ENCODE measurements at places on chromosomes 16 and 17.
A peak's percentile ranks its signal among the peaks of the same experiment; 100 is the strongest.

DNA sequence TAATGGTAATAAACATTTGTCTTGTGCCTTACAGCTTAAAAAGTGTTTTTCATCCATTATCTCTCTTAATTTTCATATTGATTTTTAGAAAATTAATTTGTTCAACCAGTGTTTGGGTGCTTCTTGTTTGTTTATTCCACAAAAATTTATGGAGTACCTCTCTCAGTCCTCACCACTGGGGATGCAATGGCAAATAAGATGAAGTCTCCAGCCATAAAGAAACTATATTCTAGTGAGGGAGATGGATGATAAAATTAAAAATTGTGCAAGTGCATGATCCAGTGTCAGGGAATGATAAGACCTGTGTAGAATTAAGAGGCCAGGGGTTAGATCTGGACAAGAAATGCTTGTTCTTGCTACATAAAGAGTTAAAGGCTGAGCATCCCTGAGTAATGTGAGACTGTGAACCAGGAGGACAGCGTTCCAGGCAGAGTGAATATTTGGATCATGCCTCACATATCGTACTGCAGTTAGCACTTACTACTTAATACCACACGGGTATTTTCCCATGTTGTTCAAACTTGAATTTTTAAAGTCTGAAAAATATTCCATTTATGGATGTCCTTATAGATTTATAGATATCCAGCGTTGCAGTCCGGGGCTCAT lies 535.7 kb upstream of the HSBP1 start:
- peak; percentile 66 for DNase-seq

DNA sequence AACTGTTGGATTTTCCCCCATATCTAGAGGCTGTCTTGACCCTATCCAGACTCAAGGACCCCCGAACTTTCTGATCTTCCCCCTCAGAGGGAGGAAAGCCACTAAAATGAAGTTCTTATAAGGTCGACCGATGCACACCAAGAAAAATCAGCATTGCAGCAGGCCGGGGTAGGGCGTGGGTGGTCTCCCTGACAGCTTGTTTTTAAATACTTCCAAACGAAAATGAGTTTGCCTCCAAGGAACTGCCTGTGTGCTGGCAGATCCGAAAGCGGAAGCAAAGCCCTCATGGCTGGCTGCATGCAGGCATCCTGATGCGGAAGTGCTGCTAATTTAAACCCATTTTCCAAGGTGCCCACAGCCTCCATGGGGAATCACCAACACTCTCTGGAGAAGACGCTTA lies 374.3 kb upstream of the XYLT1 start:
- no peak for DNase-seq

DNA sequence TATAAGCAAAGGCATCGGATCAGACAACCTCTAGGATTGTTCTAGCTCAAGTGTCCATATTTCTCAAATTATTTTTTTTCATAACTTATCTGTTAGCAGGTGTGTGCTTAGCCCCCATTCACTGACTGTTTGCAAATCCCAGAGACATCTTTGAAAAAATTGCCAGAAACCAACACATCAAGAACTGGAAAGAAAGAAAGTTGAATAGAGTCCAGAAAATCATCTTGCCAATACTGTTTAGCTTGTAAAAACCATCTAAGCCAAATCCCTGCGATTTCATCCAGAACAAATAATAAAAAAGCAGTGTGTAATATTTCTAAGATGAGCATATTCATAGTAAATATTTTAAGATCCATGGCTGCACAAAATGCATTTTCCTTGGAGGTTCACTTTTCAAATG lies 64.5 kb downstream of the WSCD1 start:
- no peak for DNase-seq

DNA sequence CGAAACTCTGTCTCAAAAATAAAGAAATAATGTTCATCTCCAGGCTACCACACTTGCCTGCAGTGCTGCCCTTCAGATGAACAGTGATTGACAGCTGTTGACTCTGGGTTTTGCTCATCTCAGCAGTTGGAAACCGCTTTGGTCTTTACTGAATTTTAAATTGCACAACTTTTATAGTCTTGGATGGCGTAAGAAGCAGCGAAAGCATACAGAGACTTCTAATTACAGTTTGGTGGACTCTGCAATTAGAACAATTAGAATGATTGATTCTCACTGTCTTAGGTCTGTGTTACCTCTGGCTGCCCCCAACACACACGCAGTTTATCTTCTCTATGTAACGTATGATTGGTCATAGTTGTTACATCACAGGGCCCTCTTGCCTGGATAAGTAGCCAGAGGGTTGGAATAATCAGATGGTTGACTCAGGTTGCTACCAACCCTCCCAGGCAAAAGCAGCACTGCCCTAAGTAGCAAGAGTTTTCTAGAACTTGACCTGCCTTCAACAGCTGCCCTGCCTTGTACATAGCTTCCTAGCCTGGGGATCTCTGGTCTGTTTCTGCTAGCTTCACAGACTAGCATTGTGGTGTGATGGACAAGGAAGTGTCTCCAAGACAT lies 1.9 kb upstream of the NAT9 start:
- no peak for DNase-seq

GRCh38 chr17:45740553-45741330 lies 43.4 kb upstream of the CRHR1 start:
- peak; percentile 2 for DNase-seq

DNA sequence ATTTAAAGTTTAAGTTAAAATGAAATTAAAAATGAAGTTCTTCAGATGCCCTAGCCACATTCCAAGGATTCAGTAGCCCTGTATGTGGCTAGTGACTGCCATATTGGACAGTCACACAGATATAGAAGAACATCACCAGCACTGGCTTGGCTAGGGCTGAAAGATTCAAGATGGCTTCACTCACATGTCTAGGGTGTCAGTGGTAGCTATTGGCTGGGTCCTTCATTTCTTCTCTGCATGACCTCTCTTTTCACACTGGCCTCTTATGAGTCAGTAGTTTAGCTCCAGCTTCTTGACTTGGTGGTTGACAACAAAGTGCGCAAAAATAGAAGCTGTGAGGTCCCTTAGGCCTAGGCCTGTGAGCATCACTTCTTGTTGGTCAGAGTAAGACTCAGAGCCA lies 1.7 kb upstream of the CDC27 start:
- DNase-seq, result no peak

- no peak for DNase-seq
These were observed 787 bp downstream of the LHX1 start for GRCh38 chr17:36937959-36938565.

- DNase-seq, result peak; percentile 44
These were observed 12.5 kb downstream of the SAMD14 start for GRCh38 chr17:50117202-50118051.

GRCh38 chr16:84519855-84520254 lies 15.4 kb upstream of the MEAK7 start:
- no peak for DNase-seq

GRCh38 chr17:31780483-31780882 lies 78.6 kb downstream of the COPRS start:
- DNase-seq, result peak; percentile 24

DNA sequence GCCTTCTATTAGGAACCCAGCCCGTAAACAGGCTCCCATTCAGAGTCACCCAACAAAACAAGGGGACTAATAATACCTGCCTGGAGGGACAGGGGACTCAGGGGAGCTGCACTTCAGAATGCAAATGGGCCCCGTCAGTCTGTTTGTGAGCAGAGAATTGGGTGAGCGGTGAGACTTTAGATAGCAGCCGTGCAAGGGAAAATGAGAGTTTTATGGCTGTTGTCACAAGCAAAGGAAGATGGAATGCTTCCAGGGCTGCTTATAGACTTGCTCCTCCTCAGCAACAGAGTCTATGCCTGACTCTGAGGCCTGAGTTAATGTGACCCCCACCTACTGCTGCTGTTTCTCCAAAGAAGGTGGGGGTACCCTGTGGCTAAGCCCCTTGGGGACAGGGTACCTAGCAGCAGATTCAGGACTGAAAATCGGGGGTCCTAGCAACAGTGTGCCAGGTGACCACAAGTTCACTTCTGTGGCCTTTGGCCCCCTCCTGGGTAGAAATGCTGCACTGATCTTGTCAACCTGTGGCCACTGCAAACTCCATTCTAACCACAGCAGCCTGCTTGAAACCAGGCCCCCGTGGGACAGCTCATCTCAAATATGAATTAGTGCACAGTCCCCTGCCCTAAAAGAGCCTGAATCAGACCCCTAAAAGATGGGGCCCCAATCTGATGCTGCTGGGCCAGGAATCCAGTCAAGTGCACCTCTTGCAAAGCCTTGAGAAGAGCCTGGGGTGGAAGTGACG lies 126.4 kb downstream of the C16orf78 start:
- DNase-seq, result no peak

DNA sequence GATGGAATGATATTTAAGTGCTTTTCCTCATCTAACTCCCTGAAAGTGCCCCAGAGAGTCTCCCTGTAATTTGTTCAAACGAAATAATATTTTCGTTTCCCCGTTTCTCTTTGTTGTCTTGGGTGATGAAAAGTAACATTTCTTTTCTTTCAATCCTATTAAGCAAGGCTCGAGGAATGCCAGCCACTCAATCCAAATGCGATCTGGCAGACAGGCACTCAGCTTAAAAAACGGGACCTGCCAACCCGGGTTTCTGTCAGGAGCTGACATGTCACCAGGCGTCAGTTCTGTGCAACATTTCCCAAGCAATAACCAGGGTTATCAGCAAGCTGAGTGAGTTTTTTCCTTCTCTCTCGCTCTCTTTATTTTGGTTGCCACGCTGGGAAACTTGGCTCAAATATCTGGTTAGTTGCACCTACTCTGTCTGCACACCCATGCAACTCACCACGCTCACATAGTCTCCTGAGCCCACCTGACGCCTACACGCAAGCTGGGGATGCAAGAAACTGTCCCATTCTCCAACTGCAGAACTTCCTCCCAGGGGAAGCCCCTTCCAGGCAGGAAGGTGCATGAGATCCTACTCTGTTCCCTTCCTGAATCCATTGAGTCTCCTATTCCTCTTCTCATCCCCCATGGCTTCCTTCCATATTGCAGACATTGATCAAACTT lies 208.2 kb downstream of the C16orf78 start:
- no peak for DNase-seq

DNA sequence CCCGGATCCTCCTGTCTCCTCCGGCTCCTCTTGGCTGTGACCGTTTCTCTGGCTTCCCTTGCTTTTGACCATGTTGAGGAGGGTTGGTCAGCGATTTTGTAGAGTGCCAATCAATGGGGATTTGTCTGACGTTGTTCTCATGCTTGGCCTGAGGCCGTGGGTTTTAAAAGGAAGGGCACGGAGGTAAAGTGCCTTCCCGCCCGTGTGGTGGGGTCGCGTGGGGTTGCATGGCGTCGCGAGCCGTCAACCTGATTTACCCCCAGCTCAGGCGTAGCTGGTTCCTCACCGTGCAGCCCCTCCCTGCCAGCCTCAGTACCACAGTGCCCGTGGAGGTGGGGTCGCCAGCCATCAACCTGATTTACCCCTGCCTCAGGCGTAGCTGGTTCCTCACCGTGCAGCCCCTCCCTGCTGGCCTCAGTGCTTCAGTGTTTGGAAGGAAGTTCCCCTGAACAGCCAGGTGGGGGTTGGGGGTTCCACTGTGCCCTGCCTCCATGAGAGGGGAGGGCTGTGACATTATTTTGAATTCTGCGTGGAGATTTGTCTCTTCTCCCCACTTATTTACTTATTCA lies 5.0 kb downstream of the TPSAB1 start:
- DNase-seq, result no peak

GRCh38 chr17:7549401-7550055 lies 670 bp downstream of the TNFSF12 start:
- DNase-seq, result no peak

DNA sequence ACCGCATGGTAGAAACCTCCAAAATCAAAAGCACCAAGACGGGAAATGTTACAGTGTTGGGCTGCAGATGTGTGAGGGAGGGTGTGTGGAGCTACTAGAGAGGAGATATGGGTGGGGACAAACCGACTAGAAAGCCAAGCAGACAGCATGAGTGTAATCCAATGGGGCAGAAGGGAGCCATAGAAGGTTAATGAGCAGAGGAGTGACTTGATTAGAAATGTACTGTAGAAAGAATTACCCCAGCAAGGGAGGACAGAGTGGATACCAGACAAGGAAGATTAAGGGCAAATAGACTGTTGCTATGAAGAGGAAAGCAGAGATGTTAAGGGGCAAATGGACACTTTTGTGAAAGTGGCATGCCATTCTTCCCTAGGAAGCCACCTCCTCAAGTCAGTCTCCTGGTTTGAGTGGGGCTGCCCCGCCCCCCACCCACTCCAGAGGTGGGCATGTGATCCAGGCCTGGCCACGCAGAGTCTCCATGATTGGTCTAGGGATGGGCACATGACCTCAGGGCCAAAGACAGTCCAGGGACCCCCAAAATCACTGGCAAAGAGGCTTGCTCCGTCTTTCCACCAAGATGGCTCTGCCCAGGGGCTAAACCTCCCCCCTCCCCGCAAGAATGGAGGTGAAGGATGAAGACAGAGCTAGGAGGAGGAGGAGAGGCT lies 4.3 kb downstream of the COTL1 start:
- no peak for DNase-seq

- DNase-seq, result peak; percentile 48
These were observed at the start of gene ZBTB4 for GRCh38 chr17:7479213-7480088. TSS of gene ZBTB4 (minus strand) at chr17:7479631. CDS start at chr17:7466801, 12,830 bp downstream.

DNA sequence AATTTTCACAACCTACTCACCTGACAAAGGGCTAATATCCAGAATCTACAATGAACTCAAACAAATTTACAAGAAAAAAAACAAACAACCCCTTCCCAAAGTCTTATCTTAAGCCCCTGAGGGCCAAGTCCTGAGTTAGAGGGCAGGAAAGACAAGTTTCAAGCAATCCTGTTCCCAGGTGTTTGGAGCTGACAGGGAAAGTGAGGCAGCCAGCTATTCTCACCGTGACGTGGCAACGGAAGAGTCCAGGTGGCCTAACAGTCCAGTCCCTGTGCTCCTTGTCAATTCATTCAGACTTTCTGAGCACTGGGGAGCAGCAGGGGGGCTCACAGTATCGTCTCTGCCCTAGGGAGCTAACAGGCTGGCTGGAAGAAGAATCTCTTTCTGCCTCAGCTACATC lies 89.7 kb upstream of the RCVRN start:
- DNase-seq, result no peak

- no peak for DNase-seq
These were observed 65.8 kb downstream of the NKD1 start for GRCh38 chr16:50613964-50614474.

GRCh38 chr17:37392024-37392590 lies 14.5 kb downstream of the ACACA start:
- peak; percentile 71 for DNase-seq

DNA sequence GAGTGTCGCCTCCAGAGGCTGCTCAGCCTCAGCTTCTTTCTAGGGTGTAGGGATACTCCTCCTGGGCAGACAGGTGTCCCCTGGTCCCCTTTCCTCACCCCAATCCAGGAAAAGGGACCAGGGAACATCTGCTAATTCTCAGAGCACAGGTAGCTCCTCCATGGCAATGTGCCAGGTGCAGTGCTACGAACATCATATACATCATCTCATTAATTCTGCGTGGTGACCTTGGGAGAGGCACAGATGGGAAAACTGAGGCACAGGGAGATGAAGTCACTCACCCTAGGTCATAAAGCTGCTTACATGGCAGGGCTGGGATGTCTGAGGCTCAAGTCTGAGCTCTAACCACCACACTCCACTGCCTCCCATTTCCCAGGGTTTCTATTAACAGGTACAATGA lies 11.7 kb downstream of the HDAC5 start:
- DNase-seq, result no peak

DNA sequence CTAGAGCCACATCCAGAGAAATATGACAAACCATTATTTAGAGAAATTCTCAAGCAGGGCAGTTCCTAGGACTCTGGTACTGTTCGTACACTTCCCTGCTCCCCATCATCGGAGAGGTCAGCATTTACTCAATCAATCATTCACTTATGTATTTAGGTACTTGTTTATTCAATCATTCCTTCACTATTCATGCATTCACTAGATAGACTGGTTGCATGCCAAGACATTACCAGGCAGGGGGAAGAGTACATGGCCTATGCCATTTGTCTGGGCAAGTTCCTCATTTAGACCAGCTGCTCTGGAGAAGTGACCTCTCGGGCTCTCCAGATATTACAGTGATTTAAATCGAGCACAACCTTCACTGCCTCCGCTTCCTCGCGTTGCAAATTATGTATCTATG lies 603.4 kb downstream of the KCNJ2 start:
- no peak for DNase-seq
